Mesothelial cell of epicardium (in vitro differentiated cells): ENCODE measurements at places on chromosomes 4 and X.
A peak's percentile ranks its signal among the peaks of the same experiment; 100 is the strongest.

DNA sequence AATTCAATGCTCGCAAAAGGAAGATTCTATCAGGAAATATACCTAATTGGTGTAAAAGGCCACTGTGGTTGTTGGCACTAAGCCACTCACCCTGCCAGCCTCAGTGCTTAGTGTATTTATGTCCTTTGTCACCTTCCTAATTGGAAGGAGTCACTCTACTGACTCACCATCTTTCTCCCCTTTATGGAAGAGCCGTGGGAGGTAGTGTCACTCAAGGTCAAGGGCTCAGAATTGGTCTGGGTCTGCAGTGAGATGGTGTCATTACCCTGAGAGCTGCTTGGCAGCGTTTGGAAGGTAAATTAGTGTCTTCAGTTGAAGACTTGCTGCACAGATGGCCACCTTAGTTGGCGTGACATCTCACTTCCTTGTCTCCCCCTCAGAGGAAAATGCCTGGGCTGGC lies 41.7 kb upstream of the CDKN2AIP start:
- H3K27ac ChIP-seq: no peak overlapping the region
- no peak overlapping the region for H3K4me3 ChIP-seq
- H3K36me3 ChIP-seq: no peaks in the 10 kb centered on the region
- DNase-seq: no peak
- peaks cover 13% of the 10 kb centered on the region for H3K4me1 ChIP-seq

- H3K4me1 ChIP-seq: no peaks in the 10 kb centered on the region
- no peaks in the 10 kb centered on the region for H3K27me3 ChIP-seq
- no peak overlapping the region for H3K4me3 ChIP-seq
- H3K27ac ChIP-seq: no peak overlapping the region
Observed at GRCh38 chr4:137946453-137947174, 295.5 kb downstream of the SLC7A11 start.

- H3K4me3 ChIP-seq: no peak overlapping the region
- H3K27ac ChIP-seq: no peak overlapping the region
- no peak for DNase-seq
- H3K4me1 ChIP-seq: no peaks in the 10 kb centered on the region
- no peaks in the 10 kb centered on the region for H3K36me3 ChIP-seq
Observed at GRCh38 chr4:155085843-155086530, 122.4 kb upstream of the NPY2R start.

DNA sequence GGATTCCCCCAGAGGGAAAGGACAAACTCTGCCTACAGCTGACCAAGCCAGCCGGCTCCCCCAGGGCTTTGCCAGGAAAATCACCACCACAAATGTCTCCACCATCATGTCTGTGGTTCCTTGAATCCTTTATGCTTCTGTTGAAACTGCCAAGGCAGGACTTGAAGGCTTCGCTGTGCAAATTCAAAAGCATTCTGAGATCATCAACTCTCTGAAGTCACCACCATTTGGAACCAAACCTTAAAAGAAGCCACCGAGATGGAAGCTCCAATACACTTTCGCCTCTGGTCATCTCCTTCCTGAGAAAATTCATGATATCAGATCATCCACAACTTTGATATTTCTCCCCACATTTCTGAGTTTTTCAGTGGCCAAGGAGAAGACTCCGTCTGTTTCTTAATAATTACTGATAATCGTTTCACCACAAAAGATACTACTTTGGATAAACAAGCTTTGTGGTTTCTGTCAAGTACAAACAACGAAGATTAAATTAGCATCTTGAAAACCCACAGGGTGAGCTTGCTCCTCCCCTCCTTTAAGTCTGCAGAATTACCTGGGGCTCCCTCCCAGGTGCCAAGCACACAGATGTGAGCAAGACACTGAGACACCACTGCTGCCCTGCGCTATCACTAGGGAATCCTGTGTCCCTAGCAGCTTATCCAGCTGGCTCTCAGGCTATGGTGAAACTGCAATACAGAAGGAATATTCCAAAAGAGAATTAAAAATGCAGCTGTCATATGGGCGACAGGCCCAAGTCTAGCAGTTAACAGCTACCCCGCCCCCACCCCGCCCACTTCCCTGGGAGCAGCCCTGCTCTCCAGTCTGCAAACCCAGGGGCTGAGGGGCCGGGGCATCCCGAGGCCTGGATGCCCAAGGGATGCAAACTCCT lies 125.0 kb upstream of the TBL1X start:
- H3K27ac ChIP-seq: peak overlapping the region; percentile 94
- H3K4me1 ChIP-seq: peaks cover 27% of the 10 kb centered on the region
- H3K4me3 ChIP-seq: no peak overlapping the region
- no peaks in the 10 kb centered on the region for H3K27me3 ChIP-seq
- H3K36me3 ChIP-seq: no peaks in the 10 kb centered on the region

- H3K27me3 ChIP-seq: no peaks in the 10 kb centered on the region
- H3K27ac ChIP-seq: peak overlapping the region; percentile 6
- no peaks in the 10 kb centered on the region for H3K36me3 ChIP-seq
- no peak overlapping the region for H3K4me3 ChIP-seq
- peaks cover 15% of the 10 kb centered on the region for H3K4me1 ChIP-seq
Observed at GRCh38 chr4:16029262-16029661, 54.6 kb downstream of the PROM1 start.
